ENCODE measurements at places on chromosomes 2 and 18. TPM values are rescaled to one million over a fixed set of nuclear protein-coding genes. Genes with fewer than 3 reads are reported as not detected.

DNA sequence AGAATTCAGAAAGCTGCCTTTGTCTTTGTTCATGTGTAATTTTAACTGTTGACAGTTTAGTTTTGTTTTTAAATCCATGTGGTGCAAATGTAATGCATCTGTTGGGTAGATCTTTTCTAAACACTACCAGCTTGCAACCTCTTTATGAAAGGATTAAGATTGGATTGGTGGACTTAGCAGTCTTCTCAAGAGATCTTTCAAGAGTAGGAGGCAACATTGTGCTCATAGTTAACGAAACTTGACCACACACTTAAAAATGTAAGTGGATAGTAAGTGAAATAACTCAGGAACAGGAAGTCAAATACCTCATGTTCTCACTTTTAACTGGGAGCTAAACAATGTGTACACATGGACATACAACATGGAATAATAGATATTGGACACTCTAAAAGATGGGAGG lies 579.0 kb downstream of the RIT2 start:
- no peak for DNase-seq

GRCh38 chr2:38076152-38076709 lies 280 bp upstream of the CYP1B1 start:
- DNase-seq, result peak; percentile 77

DNA sequence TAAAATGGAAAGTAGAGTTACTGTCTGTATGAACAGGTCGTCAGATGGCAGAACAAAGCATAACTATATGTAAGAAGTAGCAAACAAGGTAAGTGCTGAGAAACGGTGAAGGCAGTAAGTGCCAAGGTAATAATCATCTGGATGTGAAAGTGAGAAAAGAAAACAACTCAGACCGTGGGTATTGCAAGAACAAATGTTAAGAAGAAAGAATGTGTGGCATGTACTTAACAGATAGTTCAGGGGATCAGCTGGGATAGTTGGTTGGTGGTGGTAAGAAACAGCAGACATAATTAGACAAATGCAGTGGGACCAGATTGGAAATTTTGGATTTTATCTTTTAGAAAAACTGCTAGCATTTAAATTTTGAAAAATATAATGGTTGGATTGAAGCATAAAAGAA lies 375.8 kb upstream of the NXPH2 start:
- DNase-seq, result no peak

DNA sequence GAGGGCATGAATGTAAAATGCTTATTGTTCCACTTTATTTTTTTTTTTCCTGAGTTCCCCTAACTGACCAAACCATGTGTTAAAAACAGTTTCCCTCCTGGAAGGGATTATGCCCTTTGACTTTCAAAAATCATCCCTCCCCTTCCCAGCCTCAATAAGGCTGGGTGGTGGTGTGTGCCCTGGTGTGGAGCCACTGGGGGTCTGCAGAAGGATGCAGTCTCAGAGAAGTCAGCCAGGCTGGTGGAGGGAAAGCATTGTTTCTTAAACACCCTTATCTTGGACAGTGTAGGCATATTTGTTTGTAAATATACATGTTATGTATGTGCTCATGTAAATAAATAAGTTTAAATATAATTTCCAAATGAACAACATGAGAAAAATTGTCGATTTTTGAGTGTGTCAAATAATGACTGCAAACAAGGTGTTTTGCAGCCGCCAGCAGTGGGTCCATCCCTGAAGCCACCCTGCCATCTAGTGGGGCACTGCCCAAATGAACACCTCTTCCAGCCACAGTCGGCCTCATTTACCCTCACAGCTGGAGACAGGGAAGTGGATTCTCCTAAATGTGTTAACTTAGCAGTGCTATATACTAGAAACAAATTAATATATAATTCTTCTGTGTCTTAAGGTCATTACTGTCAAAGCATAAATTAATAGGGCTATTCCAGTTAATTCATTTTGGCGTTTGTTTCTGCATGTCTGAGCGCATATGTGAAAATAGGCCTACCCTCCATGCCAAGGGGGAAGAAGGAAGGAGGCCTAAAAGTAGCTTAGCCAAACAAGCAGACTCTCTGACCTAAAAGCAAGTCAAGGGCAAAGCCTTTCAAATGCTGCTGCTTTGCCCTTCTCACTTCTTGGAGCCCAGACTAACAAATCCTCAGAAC lies 209.6 kb upstream of the PIK3C3 start:
- peak; percentile 42 for DNase-seq

GRCh38 chr2:157735532-157735931 lies 106.9 kb upstream of the ACVR1C start:
- DNase-seq, result no peak

GRCh38 chr18:63040788-63041410 lies 278.7 kb downstream of the BCL2 start:
- peak; percentile 53 for DNase-seq

GRCh38 chr2:224389317-224389716 lies 12.6 kb downstream of the FAM124B start:
- DNase-seq, result no peak

DNA sequence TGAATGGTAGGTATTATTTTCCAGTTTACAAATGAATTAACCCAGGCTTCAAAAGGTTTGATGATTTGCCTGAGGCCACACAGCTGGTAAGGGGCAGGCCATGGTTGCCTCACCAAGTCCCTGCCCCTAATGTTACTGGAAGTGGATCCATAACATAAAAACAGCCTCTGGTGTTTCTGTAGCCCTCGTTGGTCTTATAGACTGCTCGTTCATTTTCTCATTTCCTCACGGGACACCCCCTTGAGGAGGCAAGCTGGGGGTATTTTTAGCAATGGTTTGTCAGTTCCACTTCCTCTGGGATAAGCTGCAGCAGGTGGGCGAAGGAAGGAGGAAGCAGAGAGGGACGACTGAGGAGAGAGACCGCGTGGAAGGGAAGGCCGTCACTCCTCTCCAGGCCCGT lies 32.9 kb upstream of the NDUFV2 start:
- DNase-seq, result no peak

DNA sequence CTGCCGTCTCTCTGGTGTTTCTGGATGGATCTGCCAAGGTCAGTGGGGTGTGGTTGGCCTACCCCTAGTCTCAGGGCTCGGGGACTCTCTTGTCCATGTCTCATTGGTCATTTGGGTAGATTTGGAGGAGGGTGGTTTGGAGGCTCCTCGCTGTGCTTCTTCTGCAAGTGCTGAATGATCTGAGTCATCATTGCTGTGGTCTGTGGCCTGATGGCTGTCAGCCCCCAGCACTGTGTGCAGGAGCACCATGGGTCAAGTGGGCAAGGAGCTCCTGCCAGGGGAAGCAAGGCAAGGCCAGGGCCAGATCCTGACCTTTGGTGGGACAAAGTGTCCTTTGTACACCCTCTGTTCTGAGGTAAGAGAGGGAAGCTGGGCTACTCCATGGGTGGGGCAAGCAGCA lies 221.8 kb downstream of the FHOD3 start:
- DNase-seq, result no peak

DNA sequence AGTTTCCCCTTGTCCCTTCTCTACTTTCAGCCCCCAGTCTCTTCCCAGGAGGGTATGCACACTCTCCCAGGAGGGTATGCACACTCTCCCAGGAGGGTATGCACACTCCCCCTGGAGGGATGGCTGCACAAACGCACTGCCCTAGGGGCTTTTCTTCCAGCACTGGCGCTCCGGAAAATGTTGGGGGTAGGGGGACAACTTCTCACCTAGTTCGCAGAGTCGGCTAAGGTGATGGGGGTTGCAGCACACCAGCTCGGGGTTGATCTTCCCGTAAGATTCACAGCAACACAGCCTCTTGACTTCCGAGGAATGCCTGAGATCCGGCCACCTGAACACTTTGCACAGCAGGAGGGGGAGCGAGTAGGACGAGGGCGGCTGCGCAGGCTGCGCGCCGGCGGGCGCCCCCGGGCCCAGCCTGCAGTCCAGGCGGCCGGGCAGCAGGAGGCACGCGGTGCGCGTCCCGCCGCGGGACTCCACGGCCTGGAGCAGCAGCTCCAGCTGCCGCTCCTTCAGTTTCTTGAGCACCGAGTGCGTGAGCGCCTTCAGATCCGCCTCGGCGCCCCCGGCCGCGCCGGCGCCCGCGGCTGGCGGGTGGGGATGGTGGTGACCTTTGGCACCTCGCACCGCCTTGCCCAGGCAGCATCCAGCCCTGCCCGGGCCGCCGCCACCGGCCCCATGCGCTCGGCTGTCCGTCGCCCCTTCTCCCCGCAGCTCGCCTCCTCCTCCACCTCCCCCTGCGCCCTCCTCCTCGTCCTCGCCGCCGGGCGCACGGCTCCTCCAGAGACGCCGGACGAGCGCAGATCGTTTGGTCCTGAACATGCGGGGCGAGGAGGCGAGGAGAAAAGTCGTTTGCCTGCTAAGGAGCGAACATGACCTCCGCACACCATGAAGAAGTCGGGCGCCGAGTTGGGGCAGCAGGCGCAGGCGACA lies 894 bp downstream of the SMAD7 start:
- DNase-seq, result peak; percentile 41

- no peak for DNase-seq
These were observed 127.0 kb upstream of the AGAP1 start for GRCh38 chr2:235366807-235367206.

GRCh38 chr2:200702646-200703118 lies 109.0 kb upstream of the BZW1 start:
- DNase-seq, result peak; percentile 92

DNA sequence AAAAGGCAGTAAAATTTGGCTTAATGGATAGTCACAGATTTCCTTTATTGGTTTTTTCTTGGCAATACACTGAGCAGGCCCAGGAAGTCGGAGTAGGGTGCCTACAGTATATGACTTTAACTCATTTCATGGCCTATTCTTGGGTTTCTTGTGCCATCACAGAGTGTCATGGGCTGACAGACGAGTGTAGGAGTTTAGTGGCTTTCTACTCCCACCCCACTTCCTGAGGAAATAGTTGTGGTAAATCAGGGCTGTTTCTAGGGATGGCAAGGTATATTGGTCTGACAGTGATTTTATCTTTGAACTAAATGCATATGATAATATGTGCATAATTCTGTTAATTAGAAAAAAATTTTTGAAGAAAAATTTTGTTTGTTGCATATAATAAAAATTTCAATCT lies 100.1 kb downstream of the PLCL1 start:
- DNase-seq, result peak; percentile 36

DNA sequence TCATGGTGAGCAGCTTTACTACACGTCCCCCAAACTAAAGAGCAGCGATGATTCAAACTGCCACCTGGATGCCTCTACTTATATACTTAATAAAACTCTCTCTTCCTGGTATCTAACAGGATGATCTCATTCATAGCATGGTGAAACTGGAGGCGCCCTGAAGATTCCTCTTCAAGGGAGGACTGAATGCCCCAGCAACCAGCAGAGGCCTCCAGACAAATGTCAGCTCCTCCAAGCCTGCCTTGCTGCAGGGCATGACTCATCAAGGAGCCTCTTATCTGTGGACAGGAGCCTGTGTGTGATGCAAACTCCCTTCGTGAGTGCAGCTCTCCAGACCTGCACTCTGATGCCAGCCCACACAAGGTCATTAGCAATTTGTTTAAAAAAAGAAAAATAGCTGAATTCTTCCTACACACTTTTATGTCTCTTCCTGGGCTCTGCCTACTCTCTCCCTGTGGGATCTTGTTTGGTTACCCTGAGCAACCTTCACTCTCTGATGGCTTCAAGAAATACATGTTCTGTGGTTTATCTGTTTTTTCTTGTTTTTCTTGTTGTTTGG lies 30.2 kb downstream of the LONRF2 start:
- DNase-seq, result peak; percentile 42

- no peak for DNase-seq
These were observed 21.9 kb downstream of the CENPO start for GRCh38 chr2:24815171-24815570.

DNA sequence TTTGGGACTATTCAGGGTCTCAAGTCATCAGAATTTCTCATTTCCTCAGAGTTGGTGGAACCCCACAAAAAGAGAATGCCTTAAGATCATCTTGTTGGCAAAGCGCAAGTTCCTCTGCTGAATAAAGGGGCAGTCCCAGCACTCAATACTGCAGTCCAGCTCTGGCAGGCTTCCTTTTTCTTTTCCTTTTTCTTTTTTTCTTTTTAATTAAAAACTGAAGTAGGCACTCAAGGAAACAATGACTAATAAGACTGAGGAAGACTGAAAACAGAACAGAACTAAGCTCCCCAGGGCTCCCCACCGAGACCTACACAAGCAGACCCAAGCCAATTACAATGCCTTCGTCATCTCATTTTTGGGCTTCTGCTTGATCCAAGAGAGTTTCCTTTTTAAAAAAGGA lies 82.0 kb downstream of the STK39 start:
- peak; percentile 41 for DNase-seq

DNA sequence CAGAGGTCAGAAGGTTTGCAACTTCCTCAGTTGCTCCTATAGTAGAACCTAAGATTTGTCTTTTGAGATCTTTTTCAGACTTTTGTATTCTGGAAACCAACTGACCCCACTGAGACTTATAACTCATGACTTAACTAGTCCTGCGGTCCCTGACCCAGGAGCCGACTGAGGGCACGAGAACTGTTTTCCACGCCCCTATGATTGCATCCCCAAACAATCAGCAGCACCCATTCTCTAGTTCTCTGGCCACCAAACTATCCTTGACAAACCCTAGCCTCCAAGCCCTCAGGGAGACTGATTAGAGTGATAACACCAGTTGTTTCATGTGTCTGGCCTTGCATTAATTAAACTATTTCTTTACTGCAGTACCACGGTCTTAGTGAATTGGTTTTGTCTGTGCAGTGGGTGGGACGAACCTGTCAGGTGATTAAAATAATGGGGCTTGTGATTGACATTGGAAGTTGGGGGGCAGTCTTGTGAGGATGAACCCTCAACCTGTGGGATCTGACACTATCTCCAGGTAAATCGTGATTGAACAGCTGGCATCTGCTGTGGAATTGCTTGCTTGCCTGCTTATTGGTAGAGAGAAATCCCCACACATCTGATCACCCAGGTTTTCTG lies 95.7 kb downstream of the B3GNT2 start:
- no peak for DNase-seq

GRCh38 chr2:157875641-157876065 lies 477 bp downstream of the ACVR1 start:
- peak; percentile 45 for DNase-seq

- no peak for DNase-seq
These were observed 63.3 kb upstream of the ACTR3 start for GRCh38 chr2:113826346-113827285.

GRCh38 chr2:46657042-46657504 lies 177.7 kb downstream of the TMEM247 start:
- DNase-seq, result no peak

- peak; percentile 18 for DNase-seq
These were observed 35.4 kb upstream of the REEP1 start for GRCh38 chr2:86372641-86373502.

DNA sequence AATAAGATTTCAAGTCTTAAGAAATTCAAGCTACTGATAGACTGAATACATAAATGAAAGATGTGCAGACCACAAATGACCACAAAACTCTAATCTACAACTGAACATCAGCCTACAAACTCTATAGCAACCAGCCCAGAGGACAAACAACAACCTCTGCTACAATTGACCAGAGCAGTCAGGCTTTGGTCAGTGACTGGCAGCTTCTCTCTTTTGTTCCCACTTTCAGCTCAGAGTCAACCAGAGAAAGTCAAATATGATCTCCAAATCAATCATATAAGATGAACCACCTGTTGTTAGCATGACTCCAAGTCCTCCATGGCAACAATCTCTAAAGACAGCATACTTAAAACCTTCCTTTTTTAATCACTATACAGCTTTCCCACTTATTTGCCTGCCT lies 996.2 kb downstream of the SUCLG1 start:
- DNase-seq, result no peak

Gene RASGRP3
- total RNA-seq, result 1.9 TPM

Gene ADCYAP1
- total RNA-seq, result not detected

Gene CACNB4
- total RNA-seq, result 0.15 TPM

Gene RAD51AP2
- not detected for total RNA-seq

Gene TGFA
- total RNA-seq, result 0.64 TPM

Gene TUBA3E
- not detected for total RNA-seq

Gene C2orf92
- 2.8 TPM for total RNA-seq

Gene SUPT7L
- 29.7 TPM for total RNA-seq

Gene C2orf80
- not detected for total RNA-seq

Gene CD28
- total RNA-seq, result 165 TPM

Gene RTP5
- not detected for total RNA-seq
